Upper lobe of right lung (tissue), 1 donor: ENCODE measurements at places on chromosomes 12 and 14. TPM values are rescaled to one million over a fixed set of nuclear protein-coding genes. Genes with fewer than 3 reads are reported as not detected.
A peak's percentile ranks its signal among the peaks of the same experiment; 100 is the strongest.

The SERPINA4 gene
- not detected for total RNA-seq

- H3K27me3 ChIP-seq = no peaks in the 10 kb centered on the region
- H3K36me3 ChIP-seq = peaks cover 15% of the 10 kb centered on the region
- peak; percentile 78 for DNase-seq
- H3K4me1 ChIP-seq = peaks cover 19% of the 10 kb centered on the region
- peak overlapping the region; percentile 86 for H3K4me3 ChIP-seq
These were observed 830 bp downstream of the PPP4R3A start for GRCh38 chr14:91509083-91509877.

DNA sequence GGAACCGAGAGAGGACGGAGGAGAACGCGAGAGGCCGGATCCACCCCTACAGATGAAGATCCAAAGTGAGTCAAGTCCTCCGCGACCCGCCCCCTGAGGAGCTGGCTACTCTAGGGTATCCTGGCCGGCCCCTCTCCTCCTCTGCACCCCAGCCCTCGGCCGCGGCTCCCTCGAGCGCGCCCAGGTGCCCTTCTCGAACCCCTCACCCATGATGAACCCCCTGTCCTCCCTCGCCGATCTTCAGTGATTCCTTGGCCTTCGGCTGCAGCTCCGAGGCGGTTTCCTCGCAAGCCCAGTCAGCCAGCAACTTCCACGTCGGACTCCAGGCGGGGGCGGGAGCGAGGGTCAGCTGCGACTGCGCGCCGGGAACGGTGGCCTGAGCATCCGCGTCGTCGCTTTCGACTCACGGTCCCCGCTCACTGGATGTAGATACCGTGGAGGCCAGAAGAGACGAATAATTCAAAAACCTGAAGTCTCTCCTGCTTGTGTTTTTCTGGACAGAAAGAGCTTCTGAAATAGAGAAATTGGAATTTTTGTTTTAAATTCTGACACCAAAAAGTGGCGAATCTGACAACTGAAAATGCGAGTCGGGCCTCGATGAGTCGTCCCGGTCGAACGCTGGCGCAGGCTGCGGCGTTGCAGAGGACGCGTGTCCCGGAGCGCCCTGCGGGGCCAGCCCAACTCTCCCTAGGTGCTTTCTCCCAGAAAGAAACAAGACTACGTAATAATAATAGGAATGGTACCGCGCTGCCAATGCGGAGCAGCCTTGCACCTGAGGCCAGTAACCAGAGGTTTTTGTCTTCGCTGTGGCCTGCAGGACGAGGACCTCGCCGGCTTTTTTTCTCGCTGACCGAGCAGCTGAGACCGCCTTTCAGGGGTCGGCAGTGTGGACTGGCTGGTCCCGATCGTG, at the start of gene ARL1:
ARL1 (minus strand) TSS at position 337 of the 910 bp plus-strand sequence; CDS start at position 210, 127 bp downstream.
- DNase-seq = peak; percentile 95
- peaks cover 10% of the 10 kb centered on the region for H3K36me3 ChIP-seq
- peak within 1 kb of the TSS; percentile 99 for H3K27ac ChIP-seq
- H3K4me3 ChIP-seq = peak within 1 kb of the TSS; percentile 78

- H3K4me1 ChIP-seq = no peaks in the 10 kb centered on the region
- H3K27me3 ChIP-seq = no peaks in the 10 kb centered on the region
- H3K27ac ChIP-seq = no peak overlapping the region
- peak; percentile 61 for DNase-seq
These were observed 11.2 kb downstream of the CEP170B start for GRCh38 chr14:104876251-104876699.

DNA sequence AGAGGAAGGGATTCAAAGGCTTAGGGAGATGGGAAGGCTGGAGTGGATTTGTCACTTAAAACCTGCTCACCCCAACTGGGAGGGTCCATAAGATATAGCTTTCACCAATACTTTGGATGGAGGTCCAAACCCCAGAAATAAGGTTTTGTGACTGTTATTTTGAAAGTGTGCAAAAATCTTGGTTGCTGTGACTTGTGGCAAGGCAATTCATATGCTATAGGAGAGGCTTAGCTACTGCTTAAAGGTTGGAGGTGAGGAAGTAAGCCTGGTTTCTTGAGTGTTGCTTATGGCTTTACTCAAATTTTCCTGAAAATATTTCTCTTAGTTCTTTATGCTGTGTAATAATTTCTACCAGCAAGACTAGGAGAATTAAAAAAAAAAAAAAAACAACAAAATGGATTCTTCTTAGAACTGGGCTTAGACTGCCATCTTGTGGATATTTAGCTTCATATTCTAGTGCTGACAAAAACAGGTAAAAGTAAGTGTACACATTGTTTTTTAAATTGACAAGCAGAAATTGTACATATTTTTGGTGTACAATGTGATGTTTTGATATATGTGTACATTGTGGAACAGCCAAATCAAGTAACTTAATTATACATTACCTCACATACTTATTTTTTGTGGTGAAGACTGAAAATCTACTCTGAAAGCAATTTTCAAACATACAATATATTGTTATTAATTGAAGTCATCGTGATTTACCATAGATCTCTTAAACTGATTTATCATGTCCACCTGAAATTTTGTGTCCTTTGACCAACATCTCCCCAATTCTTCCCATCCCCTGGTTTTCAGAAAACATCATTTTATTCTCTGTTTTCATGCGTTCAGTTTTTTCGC, 23.0 kb downstream of the PDE6H start:
- no peak overlapping the region for H3K27ac ChIP-seq
- no peak for DNase-seq
- H3K27me3 ChIP-seq = no peaks in the 10 kb centered on the region
- H3K36me3 ChIP-seq = no peaks in the 10 kb centered on the region
- peaks cover 17% of the 10 kb centered on the region for H3K4me1 ChIP-seq

- no peak for DNase-seq
- H3K27ac ChIP-seq = no peak overlapping the region
- H3K36me3 ChIP-seq = no peaks in the 10 kb centered on the region
- no peaks in the 10 kb centered on the region for H3K4me1 ChIP-seq
- no peak overlapping the region for H3K4me3 ChIP-seq
- no peaks in the 10 kb centered on the region for H3K27me3 ChIP-seq
These were observed 36.7 kb downstream of the CFAP54 start for GRCh38 chr12:96526110-96526509.

The ADAM21 gene
- not detected for total RNA-seq
